ENCODE measurements at places on chromosomes 2 and 18. TPM values are rescaled to one million over a fixed set of nuclear protein-coding genes. Genes with fewer than 3 reads are reported as not detected.
A peak's percentile ranks its signal among the peaks of the same experiment; 100 is the strongest.

DNA sequence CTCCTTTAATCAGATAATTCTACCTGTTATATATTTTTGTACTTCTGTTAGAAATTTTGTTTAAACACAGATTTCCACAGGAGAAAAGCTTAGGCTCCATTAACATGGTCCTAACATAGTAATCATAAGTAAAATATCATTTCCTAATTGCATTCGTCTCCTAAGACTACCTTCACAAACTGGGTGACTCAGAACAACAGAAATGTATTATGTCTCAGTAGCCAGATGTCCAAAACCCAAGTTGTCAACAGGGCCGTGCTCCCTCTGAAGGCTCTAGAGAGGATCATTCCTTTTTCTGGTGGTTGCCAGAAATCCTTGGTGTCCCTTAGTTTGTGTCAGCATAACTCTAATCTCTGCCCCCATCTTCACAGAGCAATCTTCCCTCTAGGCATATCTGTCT lies 5.4 kb downstream of the FBXO15 start:
- DNase-seq: no peak

DNA sequence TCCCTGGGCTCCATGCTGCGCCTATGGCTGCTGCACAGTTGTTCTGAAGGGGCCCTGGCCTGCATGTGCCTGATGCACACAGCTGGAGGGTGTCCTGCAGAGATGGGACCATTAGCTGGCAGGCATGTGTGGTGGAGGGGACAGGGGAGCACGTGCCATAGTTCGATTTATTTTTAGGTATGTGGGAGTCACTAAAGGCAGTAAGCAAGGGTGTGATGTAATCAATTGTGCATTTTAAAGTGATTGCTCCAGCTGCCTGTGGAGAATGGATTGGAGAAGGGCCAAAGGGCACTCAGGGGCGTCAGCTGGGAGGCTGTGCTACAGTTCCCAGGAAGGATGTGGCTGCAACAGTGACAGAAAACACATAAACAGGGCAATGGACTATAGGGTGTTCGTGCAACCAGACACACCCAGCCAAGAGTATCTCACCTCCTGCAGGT lies 205.1 kb downstream of the ARL4C start:
- DNase-seq: peak; percentile 40

DNA sequence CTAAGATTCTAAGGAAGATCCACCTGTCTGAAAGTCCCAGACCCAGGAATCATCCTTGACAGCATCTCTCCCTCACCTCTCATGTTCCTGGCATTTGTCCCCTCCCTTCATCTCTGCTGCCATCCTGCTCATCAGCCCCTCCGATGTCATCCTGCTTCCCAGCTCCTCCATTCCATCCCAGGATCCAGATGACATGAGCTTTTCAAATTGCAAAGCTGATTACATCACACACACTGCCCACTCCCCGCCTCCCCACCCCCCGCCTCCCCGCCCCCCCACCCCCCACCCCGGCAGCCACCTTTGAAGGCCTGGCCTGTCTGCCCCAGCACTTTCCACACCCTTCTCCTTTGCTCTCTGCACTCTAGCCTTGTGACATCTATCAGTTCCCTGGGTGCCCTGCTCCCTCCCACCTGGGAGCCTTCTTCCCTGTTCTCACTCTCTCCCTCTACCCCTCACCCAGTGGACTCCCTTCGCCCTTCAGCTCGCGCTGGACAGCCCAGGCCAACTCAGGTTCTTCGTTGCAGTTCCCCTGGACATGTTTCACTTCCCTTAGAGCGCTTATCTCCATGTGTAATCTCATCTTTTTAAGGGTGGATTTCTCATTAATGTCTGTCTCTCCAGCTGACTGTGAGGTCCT lies 61.6 kb downstream of the DNMT3A start:
- no peak for DNase-seq

DNA sequence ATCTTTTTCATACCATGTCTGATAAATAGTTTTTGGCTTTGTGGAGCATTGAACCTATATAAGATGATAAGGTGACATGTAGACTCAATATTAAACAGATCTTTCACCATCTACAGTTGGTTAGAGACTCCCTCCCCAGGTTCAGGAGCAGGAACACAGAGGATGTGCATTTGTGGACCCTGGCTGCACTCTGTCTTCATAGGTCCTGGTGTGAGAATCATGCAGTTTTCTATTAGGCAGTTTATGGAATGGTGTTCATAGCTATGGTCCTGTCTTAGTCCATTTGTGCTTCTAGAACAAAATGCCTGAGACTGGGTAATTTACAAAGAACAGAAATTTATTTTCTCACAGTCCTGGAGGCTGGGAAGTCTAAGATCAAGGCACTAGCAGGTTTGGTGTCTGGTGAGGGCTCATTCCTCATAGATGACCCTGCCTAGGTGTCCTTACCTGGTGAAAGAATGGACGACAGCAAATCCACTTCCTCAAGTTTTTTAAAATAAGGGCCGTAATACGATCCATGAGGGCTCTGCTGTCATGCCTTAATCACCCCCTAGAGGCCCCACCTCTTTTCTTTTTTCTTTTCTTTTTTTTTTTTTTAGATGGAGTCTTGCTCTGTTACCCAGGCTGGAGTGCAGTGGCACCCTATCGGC lies 35.3 kb upstream of the FAM98A start:
- no peak for DNase-seq

DNA sequence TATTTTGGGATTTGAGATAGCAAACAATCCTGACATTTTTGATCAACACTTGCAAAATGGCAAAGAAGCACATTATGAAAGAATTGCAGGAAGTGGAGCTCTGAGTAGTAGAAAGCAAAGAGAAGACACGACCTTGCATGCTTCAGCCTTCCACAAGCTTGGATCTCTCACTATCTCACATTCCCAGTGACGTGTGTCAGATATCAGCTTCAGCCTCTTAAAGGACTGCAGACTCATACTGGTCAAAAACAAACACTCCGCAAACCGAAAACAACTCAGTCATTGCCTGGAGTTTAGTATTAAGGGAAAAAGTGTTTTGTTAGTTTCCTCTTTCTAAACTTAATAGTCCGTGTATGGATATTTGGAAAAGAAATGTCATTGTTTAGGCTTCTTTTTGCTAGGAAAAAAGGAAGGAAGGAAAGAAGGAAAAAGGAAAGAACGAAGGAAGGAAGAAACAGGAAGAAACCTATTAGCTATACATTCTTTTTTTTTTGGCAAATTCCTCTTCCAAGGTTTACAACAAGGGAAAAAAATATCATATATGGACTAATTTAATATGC lies 32.6 kb upstream of the SLC40A1 start:
- peak; percentile 88 for DNase-seq

GRCh38 chr2:170336408-170336807 lies 158.5 kb downstream of the MYO3B start:
- no peak for DNase-seq

GRCh38 chr18:13611142-13611600 lies 115.2 kb downstream of the FAM210A start:
- DNase-seq: peak; percentile 85

DNA sequence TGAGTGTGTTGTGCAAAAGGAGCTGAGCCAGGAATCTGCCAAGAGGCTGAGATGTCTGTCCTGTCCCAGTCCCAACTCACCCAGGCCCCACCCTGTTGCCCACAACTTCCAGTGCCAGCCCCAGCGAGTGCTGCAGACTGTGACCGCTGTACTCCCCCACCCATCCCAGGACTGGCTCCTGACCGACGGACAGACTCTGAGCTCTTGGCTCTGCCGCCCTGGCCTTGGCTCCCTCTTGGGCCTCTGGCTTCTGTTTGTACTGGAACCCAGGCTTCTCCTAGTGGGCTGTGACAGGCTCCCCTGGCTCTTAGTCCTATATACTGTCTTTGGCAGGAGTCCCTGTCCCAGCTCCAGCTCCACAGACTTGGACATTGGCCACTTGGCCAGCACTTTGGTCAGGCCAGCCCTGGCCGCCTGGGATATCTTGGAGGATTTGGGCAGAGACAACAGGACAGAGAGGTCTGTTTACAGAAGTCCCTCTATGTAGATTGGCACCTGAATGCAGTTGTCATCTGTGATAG lies 41.1 kb downstream of the ACOXL start:
- peak; percentile 79 for DNase-seq

DNA sequence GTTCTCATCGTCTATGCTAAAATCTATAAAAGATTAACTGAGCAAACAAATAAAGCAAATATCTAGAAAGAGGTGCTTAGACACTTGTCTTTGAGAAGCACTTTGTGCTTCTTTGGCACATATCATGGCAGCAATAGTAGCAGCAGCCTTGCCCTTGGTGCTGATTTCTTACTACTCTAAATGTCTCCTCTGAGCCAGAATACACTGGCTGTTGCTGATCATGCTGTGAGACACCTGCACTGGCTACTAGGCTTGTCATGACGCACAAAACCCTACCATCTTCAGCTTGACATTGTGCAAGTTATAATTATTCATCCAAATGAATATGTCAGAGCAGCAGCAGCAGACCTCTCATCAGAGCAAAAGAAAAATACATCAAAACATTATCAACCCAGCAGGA lies 46.7 kb downstream of the FANCL start:
- peak; percentile 35 for DNase-seq

GRCh38 chr2:240966906-240967680 lies 31.3 kb upstream of the SNED1 start:
- no peak for DNase-seq

Gene RAB17
- total RNA-seq: 2.9 TPM
